Erythroblast (primary cell): ENCODE measurements at places on chromosomes 5 and 9.

- DNase-seq, result no peak
Measured at GRCh38 chr5:6202968-6203365, 175.4 kb downstream of the MED10 start.

GRCh38 chr9:70441622-70442021 lies 27.2 kb upstream of the KLF9 start:
- no peak for DNase-seq

- DNase-seq, result no peak
Measured at GRCh38 chr5:20368571-20369517, 380.8 kb upstream of the CDH18 start.

- DNase-seq, result no peak
Measured at GRCh38 chr9:133080161-133080560, 18.4 kb downstream of the CEL start.

DNA sequence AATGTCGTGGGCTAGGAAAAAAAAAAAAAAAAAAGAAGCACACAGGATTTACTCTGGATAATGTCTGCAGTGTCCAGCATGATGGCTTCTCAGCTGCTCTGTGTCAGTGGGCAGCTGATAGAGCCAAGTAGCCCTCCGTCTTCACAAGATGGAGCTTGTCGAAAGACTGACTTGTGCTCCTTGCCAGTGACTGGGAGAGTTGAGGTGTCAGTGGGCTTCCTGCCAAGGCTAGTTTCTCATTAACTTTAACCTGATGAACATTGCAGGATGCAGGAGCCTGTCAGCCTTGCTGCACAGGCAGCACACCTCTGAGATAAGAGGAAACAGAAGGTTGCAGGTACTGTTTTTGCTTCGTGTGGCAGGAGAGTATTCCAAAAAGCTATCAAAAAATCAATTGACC lies 171.4 kb upstream of the SGCD start:
- no peak for DNase-seq

DNA sequence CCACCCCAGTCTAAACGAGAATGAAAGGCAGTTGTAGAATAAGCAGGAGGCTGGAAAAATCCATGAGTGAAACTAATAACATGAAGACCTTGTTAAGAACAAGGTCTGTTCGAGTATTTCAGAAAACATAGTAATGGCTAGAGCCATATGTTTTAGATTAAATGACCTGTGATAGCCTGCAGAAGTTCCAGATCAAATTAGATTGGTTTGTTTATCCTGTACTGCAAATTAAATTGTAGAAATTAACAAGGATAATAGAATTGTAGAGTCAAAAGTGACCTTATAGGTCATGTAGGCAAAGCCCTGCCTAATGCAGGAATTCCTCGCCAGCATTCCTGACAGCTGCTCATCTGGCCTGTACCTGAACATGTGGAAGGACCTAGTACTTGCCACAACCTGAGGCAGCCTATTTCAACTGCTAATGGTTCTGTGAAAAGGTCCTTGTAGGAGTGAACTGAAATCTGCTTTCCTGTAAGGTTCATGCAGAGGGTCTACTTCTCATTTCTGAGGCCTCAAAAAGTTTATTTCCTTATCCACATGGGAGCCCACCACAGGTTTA lies 17.2 kb downstream of the LIX1 start:
- DNase-seq, result no peak

DNA sequence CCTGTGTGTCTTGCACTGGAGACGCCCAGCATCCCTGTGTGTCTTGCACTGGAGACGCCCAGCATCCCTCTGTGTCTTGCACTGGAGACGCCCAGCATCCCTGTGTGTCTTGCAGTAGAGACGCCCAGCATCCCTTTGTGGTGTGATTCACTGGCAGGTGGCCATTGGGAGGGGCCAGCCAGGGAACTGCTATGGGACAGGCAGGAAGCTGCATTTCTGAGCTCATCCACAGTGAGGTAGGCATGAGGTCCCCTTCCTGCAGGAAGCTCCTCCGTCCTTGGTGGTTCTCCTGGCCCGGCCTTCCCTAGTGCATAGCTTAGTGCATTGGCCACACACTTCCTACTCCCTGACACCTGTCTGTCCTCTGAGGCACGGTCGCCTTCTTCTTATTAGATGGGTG lies 43.5 kb downstream of the IRX1 start:
- DNase-seq, result no peak

DNA sequence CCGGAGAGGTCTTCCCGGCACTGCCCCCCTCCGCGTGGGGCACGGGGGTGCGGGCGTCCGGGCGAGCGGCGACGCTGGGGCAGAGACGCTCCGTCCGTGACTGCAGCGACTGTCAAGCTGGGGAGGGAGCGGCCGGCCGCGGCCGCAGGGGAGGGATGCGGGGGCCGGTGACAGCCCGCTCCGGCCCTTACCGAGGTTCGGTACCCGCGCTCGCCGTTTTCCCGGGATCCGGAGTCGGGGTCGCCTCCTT lies 400 bp downstream of the KDM4C start:
- DNase-seq, result no peak

DNA sequence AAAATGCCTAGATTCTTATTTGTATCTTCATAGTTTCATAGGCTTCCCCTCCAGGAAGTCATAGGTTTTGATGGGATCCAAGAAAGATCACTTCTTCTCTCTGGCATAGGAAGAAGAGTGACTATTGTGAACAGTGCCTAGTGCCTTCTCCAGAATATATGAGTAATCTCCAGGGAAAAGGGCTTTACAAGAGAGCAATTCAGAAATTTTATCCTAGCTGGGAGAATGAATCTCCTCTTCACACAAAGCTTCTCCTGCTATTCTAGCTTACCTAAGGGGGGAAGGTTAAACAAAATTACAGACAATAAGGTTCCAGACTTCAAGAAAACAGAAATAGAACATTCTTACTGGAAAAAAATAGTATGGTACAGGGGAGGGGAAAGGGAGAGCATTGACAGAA lies 1193.3 kb upstream of the CDH6 start:
- no peak for DNase-seq

GRCh38 chr5:14168144-14168792 lies 25.1 kb downstream of the TRIO start:
- DNase-seq, result no peak
